ENCODE measurements at places on chromosomes 7 and 10.

- DNase-seq, result no peak
These were observed 62.3 kb upstream of the TMEM254 start for GRCh38 chr10:80015911-80016830.

GRCh38 chr7:98399462-98399861 is 1.4 kb downstream of the BAIAP2L1 start:
- DNase-seq, result no peak

GRCh38 chr10:24866604-24867583 is 85.5 kb downstream of the PRTFDC1 start:
- no peak for DNase-seq

DNA sequence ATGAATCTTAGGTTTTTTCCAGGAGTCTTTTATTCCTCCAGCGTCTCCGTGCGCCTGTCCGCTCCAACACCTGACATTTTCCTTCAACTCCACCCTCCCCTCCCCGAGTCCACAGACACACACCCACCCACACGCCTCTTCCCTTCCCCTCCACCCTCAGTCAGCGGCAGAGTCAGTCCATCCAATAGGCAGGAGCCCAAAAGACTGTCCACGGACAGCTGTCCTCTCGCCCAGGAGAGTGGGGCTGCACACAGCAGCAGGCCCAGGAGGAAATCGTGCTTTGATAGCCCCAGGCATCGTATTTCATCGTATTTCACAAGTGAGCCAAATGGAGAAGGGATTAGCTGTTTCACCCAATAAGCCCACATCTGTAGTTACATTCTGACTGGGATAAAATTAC is 285.1 kb downstream of the ZEB1 start:
- no peak for DNase-seq

GRCh38 chr7:131767591-131767990 is 211.2 kb upstream of the PODXL start:
- no peak for DNase-seq

GRCh38 chr10:29648983-29649268 is 14.2 kb upstream of the SVIL start:
- DNase-seq, result no peak

- no peak for DNase-seq
These were observed 17.0 kb upstream of the ZMIZ1 start for GRCh38 chr10:79051766-79052165.
